ENCODE measurements at places on chromosomes 2 and 18. TPM values are rescaled to one million over a fixed set of nuclear protein-coding genes. Genes with fewer than 3 reads are reported as not detected.

Gene IL36RN
- total RNA-seq, result not detected

Gene CCDC74B
- 0.76 TPM for total RNA-seq

Gene NEURL3
- total RNA-seq, result 0.31 TPM

Gene TEX44
- not detected for total RNA-seq

Gene ANKRD30B
- not detected for total RNA-seq

Gene CCBE1
- total RNA-seq, result 2.9 TPM

- DNase-seq, result no peak
These were observed 74.1 kb downstream of the EMX1 start for GRCh38 chr2:72991439-72991725.

DNA sequence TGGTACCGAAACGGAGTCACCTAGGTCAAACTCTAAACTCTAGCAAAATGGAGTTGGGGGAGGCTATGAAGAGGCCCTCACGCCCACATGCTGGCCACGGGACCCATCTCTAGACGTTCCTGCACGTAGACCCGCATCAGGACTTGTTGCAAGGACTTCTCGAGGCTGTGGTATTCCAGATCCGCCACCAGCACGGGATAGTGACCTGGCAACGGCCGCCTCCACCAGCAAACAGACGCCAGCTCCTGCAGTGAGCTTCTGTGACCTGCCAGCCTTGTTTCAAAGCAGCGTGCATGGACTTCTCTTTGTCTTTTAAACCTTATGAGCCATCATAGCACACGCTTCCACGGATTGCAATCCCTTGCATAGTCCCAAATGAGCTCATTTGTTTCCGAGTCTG is 40.3 kb upstream of the RALBP1 start:
- no peak for DNase-seq

- DNase-seq, result no peak
These were observed 22.0 kb downstream of the IL1RL2 start for GRCh38 chr2:102208774-102209173.

GRCh38 chr2:9846554-9846953 is 3.3 kb downstream of the TAF1B start:
- no peak for DNase-seq

DNA sequence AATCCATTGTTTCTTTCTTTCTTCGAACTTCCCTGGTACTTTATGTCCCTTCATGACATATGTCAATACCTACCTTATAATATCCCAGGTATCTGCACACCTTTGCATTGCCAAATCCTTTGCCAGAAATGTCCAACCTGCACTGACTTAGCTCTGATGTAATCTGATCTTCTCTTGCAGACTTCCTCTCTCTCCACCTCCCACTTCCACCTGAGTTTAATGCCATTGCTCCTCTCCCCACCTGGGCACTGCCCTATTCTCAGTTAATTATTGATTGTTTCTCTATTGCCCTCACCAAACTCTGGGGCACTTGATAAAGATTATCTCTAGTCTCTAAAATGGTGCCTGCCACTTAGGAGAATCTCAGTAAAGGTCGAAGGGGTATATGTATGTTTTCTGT is 23.0 kb downstream of the ARHGAP15 start:
- no peak for DNase-seq

DNA sequence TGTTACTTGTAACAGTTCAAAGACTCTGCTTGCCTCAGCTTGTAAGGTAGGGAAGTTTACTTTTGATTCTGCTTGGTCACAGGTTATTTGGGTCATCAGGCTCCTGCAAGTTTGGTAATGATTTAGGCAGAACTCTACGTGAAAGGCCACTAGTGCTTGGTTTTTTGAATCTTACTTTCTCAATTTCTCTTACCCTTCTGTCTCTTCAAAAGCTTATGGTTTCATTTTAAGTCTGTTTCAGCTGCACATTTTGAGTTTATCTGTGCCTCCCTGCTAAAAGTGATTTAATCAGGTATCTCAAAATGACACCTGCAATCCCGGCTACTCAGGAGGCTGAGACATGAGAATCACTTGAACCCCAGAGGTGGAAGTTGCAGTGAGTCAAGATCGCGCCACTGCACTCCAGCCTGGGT is 26.3 kb upstream of the MOCOS start:
- no peak for DNase-seq

GRCh38 chr2:220856486-220856885 is 715.6 kb downstream of the EPHA4 start:
- no peak for DNase-seq

DNA sequence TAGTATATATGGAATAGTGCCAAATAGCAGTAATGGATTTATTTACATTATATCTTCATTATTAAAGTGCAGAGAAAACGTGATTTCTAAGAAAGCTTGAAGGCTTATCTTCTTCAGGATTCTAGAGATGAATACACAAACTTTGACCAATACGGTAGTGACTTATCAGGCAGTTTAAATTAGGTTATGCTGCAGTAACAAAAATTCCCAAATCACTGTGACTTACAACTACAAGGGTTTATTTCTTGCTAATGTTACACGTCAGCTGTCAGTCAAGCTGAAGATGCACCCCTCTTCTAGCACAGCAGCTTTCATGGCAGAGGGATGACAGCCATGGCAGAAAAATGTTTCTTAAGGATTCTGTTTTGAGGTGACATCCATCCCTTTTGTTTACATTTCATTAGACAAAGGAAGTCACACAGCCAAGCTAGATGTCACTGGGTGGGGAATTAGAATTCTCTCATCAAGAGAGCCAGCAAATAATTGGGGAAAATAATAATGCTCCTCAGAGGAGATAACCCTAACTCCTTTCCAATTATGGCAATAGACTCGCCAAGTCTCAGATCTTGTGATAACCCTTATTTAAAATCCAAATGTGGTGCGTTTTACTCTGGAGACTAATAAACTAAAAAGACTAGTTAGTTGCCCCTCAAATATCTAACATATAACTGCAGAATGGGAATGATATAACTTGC is 268.3 kb upstream of the CYP26B1 start:
- no peak for DNase-seq

DNA sequence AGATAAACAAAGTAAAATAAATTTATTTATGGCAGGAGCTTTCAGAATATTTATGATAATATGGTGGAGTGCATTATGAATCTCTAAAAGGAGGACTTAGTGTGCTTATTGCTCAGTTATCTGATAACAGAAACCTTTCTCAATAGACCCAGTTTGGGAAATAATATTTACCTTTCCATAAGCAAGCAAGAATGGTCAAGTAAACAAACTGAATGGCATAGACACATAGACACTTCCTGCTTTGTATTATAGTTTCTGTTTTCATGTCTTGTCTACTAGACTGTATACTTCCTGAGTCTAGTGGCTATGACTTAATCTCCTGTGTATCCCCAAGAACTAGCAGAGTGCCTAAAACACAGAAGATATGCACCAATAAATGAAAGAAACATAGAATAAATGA is 87.8 kb downstream of the UPP2 start:
- DNase-seq, result no peak

Data from left cardiac atrium (tissue), 4 donors.